ENCODE measurements at places on chromosomes 1 and 21.

GRCh38 chr1:196464480-196464941 is 143.7 kb downstream of the KCNT2 start:
- DNase-seq = no peak

- no peak for DNase-seq
Measured at GRCh38 chr1:45410850-45411509, 70.7 kb upstream of the MUTYH start.

- no peak for DNase-seq
Measured at GRCh38 chr1:212153635-212154034, 118.1 kb downstream of the DTL start.

DNA sequence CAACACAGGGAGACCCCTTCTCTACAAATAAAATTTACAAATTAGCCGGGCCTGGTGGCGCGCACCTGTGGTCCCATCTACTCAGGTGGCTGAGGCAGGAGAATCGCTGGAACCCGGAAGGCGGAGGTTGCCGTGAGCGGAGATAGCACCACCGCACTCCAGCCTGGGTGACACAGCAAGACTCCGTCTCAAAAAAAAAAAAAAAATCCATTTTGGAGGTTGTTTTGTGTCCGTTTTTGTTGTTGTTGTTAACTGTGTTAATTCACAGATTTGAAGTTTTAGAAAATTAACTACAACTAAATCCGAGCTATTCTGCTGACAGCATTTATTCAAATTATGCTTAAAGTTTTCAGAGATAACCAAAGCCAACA is 618 bp downstream of the CLCC1 start:
- peak; percentile 78 for DNase-seq

DNA sequence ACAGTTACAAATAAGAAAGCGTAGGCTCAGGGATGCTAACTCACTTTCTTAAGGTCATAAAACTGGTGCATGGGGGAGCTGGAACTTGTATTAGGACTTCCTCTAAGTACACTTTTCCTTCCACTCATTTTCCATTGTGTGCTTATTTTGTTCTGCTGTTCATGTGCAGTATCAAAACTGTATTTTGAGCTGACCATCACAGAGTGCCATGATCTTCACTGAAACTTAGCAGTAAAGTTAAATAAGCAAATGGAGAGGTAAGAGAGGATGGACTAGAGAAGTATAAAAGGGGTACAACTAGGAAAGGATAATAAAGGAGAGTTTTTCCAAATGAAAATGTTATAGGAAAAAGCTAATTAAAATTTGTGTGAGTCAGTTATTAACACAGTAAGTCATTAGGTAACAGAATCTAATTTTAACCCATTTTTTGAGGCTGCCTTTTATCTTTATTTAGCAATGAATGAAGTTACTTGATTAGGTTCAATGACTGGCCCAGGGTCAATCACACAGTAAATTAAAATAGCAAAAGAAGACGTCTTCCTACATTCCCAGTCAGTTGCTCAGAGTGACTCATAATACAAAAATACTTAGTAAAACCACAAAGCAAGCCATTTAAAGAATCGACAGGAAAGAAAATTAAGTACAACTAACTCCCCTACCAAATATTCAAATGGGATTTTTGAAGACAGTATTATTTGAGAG is 165.8 kb upstream of the C1orf105 start:
- DNase-seq = no peak

GRCh38 chr1:65894738-65895605 is 102.3 kb downstream of the PDE4B start:
- DNase-seq = peak; percentile 9

GRCh38 chr1:29416267-29417146 is 180.2 kb downstream of the PTPRU start:
- DNase-seq = no peak

- no peak for DNase-seq
Measured at GRCh38 chr1:150121236-150121862, 28.4 kb upstream of the PLEKHO1 start.

GRCh38 chr1:84847253-84848250 is 45.5 kb downstream of the LPAR3 start:
- DNase-seq = no peak

DNA sequence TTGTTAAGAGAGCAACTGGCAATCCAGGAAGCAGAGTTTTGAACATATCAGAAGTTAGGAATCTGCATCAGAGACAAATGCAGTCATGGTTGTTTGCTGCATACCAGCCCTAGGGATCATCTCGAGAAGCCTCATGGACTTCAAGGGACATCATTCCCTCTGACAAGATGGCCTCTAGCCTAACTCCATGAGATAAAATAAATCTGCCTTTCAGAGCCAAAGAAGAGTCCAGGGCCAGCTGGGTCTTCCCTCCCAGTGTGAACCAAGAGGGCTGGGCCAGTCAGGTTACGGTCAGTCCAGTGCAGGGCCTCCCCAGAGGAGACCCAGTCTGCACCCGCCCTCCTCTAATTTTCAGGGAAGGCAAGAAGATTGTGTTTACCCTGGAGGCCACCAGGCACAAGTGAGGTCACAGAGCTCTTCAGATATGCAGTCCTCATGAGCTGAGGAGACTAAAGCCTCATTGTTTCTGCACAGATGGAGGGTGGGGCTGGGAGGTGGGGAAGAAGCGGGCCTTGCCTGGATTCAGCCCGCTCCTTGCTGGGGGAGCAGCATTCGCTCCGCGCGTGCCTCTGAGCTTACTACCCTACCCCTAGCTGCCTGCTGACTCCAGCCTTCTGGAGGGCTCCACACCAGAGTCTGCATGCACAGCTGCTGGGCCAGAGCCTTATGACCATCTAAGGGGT is 52.8 kb downstream of the CAPN2 start:
- no peak for DNase-seq

GRCh38 chr1:117564227-117565075 is 41.4 kb upstream of the TENT5C start:
- DNase-seq = no peak

DNA sequence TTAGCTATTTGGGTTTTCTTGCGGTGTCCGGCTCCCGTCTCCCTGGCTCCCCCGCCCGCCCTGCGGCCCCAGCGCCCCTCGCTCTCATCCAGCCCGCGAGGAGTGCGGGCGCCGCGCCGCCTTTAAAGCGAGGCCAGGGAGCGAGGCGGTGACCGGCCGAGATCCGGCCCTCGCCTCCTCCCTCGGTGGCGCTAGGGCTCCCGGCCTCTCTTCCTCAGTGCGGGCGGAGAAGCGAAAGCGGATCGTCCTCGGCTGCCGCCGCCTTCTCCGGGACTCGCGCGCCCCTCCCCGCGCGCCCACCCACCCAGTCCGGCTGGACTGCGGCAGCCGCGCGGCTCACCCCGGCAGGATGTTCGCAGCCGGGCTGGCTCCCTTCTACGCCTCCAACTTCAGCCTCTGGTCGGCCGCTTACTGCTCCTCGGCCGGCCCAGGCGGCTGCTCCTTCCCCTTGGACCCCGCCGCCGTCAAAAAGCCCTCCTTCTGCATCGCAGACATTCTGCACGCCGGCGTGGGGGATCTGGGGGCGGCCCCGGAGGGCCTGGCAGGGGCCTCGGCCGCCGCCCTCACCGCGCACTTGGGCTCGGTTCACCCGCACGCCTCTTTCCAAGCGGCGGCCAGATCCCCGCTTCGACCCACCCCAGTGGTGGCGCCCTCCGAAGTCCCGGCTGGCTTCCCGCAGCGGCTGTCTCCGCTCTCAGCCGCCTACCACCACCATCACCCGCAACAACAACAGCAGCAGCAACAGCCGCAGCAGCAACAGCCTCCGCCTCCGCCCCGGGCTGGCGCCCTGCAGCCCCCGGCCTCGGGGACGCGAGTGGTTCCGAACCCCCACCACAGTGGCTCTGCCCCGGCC is 492 bp downstream of the HLX start:
- no peak for DNase-seq

DNA sequence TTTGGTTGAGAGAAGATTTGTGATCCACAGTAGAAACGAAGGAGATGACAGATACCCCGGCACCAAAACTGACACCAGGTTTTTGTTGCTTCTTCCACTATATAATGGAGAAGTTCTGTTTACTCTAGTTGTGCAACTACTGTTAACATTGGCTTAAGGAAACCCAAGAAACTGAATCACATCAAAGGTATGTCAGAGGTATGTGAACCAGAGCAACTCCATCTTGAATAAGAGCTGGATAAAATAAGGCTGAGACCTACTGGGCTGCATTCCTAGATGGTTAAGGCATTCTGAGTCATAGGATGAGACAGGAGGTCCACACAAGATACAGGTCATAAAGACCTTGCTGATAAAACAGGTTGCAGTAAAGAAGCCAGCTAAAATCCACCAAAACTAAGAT is 173.7 kb upstream of the CAMK1G start:
- DNase-seq = no peak

GRCh38 chr21:40143822-40144525 is 276.7 kb downstream of the PCP4 start:
- peak; percentile 87 for DNase-seq

DNA sequence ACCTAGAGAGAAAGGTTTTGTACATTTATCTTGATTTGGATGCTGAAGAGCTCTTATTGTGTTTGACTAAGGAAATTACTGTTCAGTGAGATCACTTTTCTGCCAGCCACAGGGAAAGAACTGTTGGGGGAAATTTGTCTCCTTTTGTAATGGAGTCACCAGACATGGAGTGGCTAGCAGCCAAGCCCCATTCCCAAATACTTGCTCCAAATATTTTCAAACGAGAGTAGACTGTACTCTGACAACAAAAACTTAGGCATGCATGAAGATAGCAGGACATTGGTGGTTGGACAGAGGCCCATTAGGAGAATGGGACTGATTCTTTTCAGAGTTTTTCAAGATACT is 21.1 kb downstream of the IPO9 start:
- no peak for DNase-seq

DNA sequence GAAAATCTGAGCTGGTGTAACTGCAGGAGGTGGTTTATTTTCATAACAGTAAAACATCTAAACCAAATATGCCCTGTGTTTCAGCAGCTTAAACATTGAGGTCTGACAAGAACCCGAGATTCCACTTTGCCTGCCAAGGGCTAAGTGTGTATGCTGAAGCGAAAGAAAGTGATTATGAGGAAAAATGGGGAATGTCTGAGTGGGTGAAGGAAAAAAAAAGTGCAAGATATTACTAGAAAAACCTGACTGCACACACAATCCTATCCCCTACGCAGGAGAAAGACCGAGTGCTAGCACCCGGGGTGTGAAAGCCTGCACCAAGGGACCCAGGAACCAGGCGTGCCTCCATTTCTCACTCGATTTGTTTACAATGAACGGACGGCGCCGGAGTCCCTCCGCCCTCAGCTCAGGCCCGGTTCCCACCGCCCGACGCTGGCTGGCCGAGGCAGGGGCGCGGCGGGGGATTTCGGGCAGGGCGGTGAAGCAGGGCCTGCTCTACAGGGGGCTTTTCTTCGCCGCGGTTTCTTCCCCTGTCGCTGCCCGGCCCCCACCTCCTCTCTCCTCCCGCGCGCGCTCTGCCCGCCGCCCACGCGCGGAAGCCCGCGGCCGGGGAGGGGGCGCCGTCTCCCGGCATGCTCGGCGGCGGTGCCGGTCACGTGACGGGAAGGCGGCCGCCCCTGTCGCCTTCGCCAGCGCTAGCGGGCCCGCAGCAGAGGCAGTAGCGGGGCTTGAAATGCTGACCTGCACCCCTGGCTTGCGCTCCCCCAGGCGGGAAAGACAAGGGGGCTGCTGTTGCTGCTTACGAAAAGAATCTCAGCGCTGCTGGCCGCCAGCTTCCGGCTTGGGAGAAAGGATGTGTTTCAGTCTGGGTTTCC is 35.9 kb downstream of the ITPKB start:
- no peak for DNase-seq

DNA sequence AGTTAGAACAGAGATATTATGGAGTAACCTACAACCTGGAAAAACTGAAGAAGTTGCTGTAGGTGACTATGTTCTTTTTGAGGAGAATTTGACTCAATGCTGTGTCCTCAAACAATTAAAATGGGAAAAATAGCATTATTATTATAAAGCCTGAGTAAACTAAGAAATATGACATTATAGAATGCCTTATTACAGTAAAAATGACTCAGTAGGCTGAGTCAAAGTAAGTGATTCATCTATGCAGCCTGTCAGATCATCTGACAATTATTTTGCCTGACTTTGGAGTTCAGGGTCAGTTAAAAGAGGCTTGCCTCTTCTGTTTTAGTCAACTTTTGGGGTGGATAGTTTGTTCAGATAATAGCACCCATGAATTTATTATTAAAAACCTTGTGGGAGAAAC is 150.8 kb upstream of the PTGFR start:
- no peak for DNase-seq

DNA sequence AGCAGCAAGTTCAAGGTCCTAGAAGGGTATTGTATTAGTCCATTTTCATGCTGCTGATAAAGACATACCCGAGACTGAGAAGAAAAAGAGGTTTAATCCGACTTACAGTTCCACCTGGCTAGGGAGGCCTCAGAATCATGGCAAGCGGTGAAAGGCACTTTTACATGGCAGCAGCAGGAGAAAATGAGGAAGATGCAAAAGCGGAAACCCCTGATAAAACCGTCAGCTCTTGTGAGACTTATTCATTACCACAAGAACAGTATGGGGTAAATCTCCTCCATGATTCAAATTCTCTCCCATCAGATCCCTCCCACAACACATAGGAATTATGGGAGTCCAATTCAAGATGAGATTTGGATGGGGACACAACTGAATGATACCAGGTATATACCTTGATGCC is 409.5 kb downstream of the NTNG1 start:
- no peak for DNase-seq

DNA sequence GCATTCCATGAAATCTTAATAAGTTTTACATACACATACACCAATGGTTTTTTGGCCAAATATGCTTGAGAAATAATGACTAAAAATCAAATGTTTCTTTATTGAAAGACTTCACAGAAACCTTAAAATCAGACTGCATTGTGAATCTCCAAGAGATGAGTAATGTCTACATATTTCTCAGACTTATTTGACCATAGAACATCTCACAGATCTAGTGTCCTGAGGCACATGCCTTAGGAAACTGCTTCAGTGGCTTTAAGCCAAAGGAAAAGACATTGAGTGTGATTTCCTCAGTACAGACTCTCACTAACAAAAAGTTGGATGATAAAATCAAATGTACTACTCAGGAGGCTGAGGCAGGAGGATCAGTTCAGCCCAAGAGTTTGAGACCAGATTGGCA is 6.2 kb upstream of the C1orf105 start:
- DNase-seq = no peak

DNA sequence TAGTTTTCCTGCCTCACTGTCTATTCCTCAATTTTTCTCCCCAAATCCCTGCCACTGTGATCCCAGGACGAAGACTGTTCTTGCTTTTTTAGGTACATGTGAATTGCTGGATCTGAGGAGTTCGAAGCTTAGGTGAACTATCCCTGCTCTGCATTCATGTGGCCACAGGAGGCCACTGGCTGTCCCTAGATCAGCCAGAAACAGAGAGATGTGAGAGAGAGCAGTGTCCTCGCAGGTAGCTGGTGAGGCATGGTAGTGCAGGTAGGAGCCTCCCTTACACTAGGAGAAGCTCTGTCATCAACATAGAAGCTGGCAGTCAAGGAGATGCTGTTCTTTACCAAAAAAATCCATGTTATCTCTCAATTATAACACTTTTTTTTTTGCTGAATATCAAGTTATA is 71.5 kb downstream of the USP24 start:
- DNase-seq = peak; percentile 65

DNA sequence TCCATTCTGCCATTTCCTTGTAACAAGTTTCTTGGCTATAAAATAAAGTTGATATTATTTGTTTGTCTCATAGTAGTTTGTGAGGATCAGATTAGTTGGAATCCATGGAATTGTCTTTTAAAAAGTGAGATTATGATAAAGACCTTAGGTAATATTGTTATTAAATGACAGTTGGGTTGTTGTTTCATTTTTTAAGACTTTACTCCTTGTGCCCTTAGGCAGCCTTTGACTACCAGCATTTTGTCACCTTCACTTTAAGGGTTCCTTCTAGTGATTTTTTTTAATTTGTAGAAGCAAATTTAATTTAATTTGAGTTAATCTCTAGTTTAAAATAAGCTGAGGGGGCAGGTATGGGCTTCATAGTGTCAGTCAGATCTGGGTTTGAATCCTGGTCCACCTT is 84.6 kb upstream of the ZNF326 start:
- DNase-seq = no peak

All from Karpas-422 (cell line).